ENCODE measurements at places on chromosomes 7 and 10.

DNA sequence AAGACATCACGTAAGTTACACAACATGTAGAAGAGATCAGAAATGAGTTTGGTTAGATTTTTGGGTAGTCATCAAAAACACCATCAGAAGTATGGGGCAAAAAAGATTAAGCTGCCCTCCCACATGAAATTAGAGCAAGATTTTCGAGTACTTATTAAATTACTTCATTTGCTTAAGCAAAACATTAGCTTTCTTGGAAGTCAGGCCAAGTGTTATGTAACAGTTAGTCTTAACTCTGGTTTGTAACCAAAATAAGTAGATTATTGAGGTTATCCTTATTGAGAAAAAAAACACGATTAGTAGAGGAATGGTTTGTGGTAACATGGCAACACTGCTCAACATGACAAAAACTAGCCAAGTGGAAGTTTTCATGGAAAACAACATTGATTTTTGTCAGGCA lies 37.9 kb downstream of the HBP1 start:
- no peak for DNase-seq

DNA sequence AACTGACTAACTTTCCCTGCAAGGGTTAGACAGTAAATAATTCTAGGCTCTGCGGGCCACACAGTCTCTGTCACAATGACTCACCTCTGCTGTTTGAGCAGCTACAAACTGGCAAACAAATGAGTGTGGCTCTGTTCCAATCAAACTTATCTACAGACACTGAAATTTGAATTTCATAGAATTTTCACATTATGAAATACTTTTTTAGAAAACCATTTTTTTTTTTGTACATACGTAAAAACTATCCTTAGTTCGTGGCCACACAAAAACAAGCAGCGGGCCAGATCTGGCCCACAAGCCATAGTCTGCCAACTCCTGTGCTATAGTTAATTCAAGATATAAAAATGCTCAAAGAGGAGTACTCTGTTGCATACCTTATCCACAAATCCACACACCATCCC lies 32.6 kb downstream of the PIP4K2A start:
- DNase-seq = peak; percentile 77

DNA sequence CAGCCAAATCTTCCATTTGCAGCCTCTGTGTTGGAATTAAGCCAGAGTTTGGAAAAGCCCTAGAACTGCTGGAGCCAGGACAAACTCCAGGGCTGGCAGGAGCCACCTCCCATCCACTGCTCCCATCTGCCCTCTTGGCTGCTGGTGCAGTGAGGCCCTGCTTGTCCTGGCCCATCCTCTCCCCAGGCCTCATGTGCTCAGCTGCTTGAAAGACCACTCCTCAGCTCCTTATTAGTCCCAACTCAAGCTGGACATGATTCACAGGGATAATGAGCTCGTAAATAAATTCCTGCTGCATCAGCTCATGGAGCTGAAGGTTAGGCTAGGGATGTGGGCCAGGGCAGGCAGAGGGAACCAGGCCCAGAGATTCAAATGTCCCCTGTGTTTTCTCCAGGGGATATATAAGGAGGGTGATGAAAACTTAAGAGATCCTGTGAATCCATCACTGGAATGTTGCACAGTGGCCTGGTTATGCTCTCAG lies 282.8 kb downstream of the RPS24 start:
- no peak for DNase-seq

- DNase-seq = no peak
These were observed 37.7 kb downstream of the NAMPT start for GRCh38 chr7:106246902-106247711.

- no peak for DNase-seq
These were observed 448.1 kb downstream of the SORCS1 start for GRCh38 chr10:106716381-106716780.

All from NCI-H226 (cell line).